Anterior cingulate cortex (tissue), 58 donors: ENCODE measurements at places on chromosomes 12 and 14.

DNA sequence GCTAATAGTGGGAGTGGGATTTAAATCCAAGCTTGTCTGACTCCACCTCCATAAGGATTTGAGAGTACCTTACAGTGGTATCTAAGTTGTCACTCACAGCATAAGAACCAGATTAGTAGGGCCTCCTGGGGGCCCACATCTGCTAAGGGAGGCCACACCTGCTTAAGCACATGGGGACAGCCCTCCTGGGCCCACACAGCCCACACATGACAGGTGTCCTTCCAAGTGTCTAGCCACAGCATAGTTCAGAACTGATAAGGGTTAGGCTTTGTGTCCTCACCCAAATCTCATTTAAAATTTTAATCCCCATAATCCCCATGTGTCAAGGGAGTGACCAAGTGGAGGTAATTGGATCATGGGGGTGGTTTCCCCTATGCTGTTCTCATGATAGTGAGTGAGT lies 186.0 kb upstream of the HMGA2 start:
- DNase-seq, result no peak

DNA sequence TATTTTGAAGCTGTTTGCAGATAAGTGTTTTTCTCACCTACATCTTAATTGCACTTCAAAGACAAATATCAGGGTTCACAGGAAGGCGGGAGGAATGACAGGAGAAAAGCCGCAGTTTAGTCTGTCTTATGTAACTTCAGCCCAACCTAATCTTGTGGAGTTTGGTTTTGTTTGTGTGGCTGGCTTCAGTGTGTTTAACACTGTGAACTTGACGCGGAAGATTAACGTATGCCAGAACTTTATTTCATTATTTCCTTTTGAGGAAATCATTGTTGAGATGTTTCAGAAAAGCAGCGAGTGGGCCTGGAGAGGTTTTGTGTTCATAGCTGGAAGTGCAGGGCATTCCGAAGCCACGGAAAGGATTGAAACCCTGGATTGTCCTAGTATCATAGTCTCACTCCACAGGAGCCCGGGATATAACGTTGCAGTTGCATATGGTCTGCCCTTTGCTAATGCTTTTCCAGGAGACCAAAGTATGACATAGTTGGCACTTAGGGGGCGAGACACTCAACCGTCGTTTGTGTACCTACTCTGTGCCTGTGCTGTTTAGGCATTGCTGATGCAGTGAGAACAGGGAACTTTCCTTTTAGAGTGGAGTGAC lies 2.0 kb downstream of the PELI2 start:
- DNase-seq, result no peak

GRCh38 chr14:20219033-20219432 lies 4.5 kb upstream of the OR11H6 start:
- DNase-seq, result no peak

DNA sequence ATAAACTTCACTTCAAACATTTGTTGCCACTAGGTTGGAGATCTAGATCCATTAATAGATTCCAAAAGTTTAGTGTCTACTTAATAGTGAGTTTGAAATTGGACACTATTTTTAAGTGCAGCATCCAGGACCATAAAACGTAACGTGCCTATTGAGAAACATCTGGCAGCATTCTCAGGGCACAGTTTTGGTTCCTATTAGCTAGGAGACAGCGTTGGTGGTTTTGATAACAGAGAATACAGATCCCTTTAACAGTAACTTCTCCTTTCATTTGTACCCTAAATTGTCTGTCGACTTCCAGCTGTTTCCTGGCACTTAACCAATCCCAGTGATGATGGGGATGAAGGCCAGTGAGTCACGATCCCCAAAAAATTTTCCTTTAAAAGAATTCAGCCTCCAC lies 25.8 kb downstream of the KCNK10 start:
- no peak for DNase-seq

DNA sequence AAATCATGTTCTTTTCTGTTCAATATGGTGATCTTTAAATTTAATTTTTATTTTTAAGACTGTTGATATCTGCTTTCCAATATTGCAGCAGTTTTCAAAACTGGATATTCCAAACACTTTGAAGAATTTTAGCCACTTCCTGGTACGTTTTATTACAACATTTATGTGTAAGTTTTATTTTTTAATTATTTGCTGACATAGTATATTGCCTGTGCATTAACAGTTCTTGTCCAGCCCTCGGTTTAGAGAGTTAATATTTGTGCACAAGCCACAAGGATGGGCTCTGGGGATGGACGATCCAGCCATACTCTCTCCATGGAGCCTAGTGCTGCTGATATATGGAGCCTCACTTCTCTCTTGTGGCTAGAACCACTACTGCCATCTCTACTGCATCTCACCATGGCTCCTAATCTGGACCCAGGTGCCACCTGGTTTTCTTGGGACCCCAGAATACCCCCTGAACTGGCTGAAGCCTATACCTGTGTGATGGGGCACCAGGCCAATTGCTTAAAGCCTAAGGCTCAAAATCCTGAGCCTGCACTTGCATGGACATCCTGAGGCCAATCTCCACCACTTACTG lies 262.5 kb downstream of the RASSF9 start:
- no peak for DNase-seq

GRCh38 chr14:75711105-75711795 lies 50.2 kb downstream of the TTLL5 start:
- peak; percentile 13 for DNase-seq

DNA sequence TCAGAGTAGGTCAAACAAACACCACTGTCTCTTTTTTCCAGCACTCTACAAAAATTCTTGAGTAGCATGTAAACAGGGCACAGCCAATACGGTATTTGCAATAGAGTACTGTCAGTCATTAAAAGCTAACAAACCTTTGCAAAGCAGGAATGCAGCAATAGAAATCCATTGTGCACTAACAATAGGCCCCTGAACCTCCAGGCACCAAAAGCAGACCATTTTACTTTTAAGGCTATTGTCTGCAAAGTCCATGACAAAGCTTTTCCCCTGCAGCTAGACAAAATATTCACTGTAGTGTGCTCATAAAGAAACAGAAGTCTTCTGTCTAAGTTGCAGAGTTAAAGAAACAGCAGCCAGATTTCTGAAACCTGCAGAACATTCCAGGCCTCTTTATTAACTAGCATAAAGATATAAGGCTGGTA lies 191.9 kb downstream of the SOX5 start:
- no peak for DNase-seq

GRCh38 chr12:27575090-27575761 lies 51.2 kb downstream of the PPFIBP1 start:
- no peak for DNase-seq

- DNase-seq, result no peak
Observed at GRCh38 chr12:67592228-67593011, 56.1 kb upstream of the DYRK2 start.

DNA sequence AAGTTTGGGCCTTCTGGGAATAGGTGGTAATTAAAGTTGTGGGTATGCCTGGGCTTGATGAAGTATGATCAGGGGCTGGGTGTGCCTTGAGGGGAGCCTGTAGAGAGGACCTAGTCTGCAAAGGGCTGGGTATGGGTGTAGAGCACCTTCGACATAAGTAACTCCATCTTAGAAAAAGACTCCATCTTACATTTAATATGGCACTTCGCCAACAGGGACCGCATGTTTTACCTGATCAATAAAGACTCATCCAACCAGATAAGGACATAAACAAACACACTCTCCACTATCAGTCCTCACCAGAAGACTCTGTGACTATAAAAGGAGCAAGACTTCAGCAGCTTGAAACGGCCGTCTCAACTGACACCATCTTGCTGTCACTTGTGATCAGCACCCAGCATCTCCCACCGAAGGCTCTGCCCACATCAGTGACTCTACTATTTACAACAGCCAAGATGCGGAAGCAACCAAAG lies 23.5 kb upstream of the GPR68 start:
- no peak for DNase-seq

DNA sequence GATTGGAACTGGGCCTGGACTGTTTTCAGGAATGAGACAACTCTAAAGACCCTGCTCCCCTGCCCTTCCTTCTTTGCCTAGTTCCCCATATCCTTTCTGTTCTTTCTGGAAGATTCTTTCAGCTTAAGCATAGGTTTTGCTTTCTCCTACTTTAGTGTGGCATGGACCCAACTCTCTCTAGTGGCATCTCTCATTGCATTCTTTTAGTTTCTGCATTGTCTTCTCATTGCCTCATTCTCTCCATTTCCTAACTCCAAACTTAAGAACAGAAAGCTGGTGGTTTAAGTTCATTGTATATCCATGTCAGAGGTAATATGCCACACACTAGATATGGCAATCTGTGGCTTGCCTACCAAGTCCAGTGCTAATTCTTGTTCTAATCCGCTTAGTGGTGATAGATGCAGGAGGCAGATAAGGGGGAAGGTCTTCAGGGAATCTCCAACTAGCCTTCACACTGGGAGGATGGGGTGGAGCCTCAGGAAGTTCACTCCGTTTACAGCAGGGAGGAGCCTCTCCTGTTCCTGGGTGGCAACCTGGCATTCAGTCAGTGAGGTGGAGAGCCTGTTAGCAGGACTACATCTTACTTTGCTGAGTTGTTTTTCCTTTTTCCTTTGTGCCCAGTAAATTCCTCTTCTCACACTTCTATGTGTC lies 165.1 kb upstream of the LMNTD1 start:
- no peak for DNase-seq
